ENCODE measurements at places on chromosomes 1 and 21.

- no peak for DNase-seq
Observed at GRCh38 chr21:16983420-16983819, 529.4 kb upstream of the CXADR start.

- no peak for DNase-seq
Observed at GRCh38 chr1:2783069-2783434, 18.4 kb downstream of the TTC34 start.

DNA sequence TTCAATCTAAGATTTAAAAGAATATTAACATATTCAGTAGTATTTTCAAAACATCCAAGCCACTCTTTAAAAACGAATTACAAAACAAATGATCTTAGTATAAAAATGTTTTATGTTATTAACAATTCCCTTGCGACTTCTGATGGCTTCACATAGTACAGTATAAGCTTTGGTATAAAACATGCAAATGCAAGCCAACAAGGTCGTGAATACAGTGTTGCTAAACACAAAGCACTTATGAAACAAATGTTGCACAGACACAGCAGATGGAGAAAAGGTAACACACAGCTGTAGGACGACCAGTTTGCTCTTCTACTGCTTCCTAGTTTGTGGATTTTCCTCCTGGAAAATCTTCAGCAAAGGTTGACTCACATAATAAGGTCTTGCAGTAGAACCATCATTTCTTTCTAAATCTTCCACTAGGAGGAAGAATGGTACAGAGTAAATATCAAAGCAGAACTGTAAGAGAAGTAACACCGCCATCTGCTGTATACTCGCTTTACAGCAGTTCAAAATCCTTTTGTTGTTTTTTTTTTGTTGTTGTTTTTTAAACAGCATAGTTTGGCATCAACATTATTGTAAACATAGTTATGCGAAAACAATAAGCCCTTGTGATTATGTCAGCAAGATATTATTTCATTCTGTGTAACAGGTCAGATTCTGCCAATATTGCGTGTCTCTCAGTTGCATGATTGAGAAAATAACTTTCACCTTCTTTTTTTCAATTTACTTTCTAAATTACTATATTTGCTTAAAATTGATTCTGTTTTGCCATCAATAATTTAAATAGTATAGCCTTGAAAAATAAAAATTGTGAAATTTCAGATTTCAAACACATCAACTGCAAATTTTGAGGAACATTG, 69.5 kb downstream of the LHX8 start:
- DNase-seq, result peak; percentile 76

DNA sequence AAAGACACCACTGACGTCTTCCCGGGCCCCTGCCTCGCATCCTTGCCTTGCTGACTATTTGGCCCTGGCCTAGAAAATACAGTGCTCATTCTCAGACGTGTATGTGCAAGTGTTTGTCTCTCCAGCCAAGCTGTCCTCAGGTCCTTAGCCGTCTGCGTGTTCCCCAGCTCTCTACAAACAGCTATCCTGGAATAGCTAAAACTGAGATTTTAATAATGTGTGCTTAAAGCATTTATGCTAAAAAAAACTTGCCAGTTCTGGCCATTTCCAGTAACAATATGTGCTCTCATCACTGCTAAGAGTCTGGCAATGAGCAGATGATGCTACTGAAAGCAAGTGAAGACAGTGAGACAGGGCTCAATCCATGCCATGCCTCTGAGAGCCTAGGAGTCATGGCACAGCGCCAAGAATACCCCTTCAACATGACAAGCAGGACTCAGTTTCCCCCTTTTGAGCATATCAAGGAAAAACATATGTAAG, 55.7 kb downstream of the IRF2BP2 start:
- no peak for DNase-seq

- DNase-seq, result peak; percentile 22
Observed at GRCh38 chr1:151282883-151283725, 1.0 kb downstream of the ZNF687 start.
